ENCODE measurements at places on chromosomes 13 and 19.

DNA sequence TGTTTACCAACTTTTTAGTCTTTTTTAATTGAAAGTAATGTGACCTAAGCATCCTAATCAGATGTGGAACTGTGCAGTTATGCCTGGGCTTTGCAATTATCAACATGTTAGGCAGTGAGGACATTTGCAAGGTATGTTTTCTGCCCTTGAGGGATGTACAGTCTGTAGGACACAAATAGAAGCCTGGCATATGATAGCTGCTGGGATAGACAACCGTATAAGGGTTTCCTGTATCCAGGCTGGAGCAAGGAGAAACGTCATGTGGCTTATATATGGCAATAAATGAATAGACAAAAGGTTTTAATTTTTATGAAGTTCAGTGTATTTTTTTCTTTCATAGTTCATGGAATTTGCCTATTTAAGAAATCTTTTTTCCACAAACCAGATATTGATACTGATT, 2.0 kb upstream of the VPS36 start:
- DNase-seq: no peak

DNA sequence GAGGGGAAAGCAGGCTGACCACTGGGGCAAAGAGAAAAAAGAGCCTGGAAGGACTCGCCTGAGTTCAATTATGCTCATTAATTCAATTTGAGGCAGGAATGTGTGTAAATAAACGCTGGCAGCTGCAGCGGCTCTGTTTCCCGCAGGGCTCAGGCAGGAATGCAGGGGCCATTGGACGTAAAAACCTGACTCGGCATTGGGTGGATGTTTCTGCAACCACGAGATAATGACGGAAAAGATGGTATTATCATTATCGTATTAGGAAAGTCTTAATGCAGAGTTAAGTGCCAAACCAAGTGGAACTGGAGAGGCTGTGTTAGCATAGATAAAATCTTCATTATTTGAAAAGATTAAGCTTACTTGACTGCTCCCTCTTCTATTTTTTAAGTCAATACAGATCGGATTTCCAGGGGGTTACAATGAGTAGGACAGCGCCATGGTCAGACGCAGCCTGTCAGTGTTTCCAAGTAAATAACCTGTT, 169.8 kb downstream of the SHISA2 start:
- no peak for DNase-seq

DNA sequence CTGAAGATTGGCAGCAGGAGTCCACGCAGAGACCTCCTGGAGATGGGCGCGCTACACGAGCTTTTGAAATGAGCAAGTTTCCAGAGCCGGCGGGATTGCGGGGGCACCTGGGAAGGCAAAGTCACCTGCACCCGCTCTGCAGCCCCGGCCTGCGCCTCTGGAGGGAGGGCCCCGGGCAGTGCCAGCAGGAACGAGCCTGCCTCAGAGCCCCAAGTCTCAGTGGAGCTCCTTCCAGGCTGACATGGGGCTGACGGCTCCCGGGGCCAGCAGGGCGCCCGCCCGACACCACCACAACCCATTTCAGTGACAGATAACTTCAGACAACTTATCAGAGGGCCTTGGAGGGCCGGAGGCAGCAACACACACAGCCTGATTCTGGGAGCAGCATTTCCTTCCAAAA, 45.0 kb downstream of the RASA3 start:
- peak; percentile 19 for DNase-seq

DNA sequence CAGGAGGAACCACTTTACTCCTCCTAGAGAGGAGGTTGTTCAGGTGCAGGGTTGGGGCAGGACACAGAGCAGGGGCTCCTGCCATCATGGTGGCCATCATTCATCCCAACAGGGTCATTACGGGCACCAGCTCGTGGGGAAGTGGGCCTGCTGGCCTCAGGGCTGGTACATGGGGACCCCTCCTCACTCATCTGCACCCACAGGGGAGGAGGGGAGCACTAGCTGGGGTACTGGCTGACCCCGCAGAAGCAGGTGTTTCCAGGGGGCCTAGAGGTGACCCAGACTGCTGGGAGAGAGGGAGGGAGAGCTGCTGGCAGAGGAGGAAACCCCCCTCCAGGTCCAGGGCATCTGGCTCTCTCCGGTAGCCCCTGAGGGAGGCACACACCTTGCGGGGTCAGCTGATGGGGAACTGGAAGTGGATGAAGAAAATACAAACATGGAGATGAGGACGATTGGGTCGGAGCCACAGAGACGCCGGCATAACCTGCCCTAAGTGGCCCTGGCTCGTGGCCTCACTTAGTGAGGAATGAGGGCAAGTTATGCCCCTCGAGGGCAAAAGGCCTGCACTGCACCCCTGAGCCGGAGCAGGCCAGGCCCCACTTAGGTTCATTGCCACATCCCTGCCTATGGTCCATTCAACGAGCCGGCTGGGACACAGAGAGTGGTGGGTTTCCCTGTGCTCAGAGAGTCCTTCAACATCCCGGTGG, 76.2 kb downstream of the SOX1 start:
- DNase-seq: no peak

DNA sequence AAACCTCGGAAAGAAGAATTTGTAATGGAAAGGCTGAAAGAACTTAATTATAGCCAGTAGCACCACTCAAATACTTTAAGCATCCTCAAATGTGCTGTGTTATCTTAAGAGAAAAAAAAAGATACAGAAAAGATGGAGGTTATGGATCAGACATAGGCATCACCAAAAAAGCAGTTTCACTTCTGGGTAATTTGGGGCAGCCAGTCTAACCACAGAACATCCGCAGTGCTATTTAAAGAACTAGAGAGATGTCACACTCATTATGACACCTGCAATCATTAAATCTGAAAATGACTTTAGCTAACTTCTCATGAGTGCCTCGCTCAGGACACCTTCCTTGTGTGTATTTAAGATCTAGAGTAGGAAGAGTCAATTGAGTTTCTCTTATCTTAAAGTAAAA, 211.8 kb downstream of the RBM26 start:
- DNase-seq: no peak

DNA sequence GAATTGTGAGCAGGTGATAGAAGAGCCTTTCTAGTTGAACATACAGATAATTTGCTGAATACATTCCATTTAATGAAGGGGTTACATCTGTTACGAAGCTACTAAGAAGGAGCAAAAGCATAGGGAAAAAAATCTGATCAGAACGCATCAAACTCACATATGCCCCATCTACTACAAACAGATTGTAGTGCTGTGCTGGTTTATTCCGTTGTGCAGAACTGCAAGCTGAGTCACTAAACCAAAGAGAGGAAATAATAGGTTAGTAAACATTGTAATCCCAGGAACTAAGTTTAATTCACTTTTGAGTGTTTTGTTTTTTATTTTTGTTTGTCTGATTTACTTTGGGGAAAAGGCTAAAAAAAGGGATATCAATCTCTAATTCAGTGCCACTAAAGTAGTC, 136.3 kb downstream of the CDK8 start:
- DNase-seq: no peak

DNA sequence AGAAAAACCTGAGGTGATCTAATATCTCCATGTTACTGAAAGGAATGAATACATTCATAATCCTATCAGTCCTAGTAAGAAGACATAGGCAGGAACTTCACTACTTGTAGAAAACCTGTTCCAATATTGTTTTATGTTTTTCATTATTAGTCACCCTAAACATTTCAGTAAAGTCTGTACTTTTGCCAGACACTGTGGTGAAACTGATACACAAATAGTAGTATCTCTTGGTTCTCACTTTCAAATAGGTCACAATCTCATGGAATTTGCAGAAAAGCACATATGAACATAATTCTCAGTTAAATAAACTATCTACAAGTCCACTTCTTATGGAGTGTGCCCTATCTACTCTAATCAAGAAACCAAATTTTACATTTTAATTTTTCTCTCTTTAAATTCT, 88.3 kb upstream of the PCDH9 start:
- no peak for DNase-seq

GRCh38 chr19:45146251-45146650, 14.5 kb downstream of the NKPD1 start:
- no peak for DNase-seq

DNA sequence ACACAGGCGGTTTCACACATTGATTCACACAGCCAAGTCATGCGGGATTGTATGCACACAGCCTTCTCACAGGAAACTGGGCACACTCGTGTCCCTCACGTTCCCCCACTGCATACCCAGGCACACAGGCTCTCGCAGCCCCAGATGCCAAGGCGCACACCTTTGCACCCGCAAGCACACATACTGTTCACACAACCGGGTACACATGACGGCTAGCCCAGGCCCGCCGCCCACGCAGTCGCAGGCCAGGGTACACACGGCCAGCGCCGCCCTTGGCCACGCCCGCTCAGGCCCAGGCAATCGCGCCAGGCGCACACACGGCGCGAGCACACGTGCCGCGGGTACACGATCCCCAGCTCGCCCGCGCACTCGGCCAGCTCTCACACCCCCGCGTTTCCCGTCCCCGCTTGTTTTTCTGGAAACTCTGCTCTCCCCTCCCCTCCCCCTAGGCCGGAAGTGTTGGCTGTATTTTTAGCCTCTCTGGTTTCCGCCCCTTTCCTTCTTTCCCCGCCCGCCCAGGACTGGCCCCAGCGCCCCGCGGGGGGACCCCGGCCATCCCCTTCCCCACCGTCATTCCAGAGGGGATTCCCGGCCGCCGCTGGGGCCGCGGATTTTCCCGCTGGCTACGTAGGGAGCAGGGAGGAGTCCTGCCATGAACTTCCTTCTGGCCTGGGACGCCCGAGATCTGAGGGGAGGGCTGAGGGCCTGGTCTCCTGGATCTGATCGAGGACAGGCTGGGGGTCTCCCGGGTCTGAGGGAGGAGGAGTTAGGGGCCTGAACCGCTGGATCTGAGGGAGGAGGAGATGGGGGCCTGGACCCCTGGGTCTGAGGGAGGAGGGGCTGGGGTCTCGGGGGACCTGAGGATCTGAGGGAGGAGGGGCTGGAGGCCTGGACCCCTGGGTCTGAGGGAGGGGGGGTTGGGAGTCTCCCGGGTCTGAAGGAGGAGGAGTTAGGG, 4.0 kb upstream of the ZFP36 start:
- peak; percentile 97 for DNase-seq

GRCh38 chr13:111517641-111518010, 197.2 kb downstream of the TEX29 start:
- DNase-seq: no peak

DNA sequence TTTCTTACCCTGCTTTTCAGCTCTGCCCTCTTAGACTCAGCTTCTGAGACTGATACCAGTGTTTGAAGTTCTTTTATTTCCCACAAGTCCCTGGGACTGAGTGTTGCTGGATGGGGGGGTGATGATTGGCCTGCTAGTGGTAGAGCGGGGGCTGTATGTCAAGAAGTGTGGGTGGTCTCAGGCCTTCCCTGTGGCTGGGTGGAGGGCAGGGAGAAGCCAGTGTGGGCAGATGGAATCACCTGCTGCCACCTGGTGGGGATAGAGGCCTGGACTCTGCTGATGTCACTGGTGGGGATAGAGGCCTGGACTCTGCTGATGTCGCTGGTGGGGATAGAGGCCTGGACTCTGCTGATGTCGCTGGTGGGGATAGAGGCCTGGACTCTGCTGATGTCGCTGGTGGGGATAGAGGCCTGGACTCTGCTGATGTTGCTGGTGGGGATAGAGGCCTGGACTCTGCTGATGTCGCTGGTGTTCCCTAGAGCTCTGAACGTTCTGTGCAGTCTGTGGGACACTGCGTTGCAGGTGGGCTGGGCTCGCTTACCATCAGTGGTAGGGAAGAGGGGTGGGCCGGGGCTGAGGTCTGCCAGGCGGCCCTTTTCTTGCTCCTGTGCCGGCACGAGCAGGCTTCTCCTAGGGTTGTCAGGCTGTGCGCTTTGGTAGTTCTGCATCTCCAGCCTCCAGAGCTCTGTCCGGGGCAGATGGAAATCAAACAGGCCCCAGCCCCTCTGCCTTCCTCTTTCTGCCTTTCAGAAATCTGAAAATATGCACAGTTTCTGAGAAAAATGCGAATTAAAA, 101.3 kb downstream of the ARHGEF7 start:
- DNase-seq: no peak

DNA sequence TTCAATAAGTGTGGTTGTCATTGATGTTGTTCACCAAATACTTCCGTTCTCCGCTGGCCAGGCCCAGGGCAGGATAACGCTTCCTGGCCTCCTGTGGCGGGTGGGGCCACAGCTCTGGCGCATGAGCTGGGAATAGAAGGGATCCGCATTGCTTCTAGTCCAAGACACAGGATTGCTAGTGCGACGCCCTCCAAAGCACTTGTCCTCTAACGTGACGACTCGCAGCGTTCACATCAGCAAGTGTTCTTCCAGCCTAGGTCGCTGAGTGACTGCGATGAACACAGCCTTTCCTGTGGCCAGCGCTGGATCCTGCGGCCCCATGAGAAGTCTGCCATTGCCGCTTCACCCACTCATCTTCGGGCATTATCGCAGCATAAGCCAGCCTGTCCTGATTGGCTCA, 39.4 kb downstream of the VSTM2B start:
- DNase-seq: no peak

DNA sequence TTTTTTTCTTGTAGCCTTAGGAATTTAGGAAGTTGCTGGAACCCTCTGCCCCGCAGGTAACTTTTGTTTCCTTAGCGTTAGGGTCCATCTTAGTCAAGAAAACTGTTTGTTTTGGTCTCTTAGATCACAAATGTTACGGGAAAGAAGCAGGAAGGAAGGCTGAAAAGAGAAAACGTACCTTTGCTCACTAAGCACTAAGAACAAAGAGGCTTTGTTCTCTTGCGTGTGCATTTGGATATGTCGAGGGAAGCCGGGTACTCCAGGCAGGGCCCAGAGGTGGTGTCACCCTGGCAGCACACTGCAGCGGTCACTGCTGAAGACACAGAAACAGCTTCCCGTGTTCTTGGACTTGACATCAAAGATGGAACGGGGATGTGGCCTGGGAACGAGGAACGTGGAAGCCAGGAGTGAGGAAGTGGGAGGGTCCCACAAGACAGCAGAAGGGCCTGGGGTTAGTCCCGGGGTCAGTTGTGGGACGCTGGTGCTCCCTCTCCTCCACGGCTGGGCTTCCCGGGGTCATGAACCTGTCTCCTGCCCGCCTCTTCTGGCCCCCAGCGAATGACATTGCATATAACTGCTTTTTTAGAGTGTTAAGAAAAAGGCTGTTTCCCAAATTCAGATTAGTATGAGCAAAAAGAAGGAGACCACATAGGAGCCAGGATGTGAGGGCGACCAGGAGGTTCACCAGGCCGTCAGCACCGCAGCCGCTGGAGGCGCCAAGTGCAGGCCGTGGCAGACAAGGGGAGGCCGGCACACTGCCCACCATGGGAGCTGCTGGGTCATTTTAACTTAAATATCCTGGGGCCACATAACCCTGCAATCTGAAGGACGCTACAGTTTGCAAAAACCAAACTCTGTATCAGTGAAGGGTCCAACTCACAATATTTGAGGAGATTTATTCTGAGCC, 31.6 kb downstream of the ATP11A start:
- no peak for DNase-seq

GRCh38 chr13:85799097-85799582, at the start of gene SLITRK6:
Gene SLITRK6 (minus strand): TSS chr13:85799419. CDS start chr13:85796508, 2,911 bp downstream.
- DNase-seq: no peak

DNA sequence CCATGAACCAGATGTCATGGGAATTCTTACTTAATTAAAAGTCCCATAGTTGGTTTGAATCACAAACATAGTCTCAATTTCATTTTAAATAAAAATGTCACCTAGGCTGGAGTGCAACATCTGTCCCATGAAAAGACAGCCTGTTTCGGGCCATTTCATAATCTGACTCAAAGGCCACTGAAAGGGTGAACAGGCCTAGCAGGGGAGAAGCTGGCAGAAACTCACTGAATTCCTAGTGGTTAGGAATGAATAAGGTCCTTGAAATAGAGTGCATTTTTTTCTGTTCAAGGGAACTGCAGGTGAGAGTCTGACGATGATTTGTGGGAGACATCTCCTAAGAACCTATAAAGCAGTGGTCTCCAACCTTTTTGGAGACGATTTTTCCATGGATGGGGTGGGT, 44.0 kb upstream of the PCCA start:
- no peak for DNase-seq
